Activated T-cell treated with anti-CD3 and anti-CD28 coated beads for 1 hour (primary cell): ENCODE measurements at places on chromosomes 4 and X.

DNA sequence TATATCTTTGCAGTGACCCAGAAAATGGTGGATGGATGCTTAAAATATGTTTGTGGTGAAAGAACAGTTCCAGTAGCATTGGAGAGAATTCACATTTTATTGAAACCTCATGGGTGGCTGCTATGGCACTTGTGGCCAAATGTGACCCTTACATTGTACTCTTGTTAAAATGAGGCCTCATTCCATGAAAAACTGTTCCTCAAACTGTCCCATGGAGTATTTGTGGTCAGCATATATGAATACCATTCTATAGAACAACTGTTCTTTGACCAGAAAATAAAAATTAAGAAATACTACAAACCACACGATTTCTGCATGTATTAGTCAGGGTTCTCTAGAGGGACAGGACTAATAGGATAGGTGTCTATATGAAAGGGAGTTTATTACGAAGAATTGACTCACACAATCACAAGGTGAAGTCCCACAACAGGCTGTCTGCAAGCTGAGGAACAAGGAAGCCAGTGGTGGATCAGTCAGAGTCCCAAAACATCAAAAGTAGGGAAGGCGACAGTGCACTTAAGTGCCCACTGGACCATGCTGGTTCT is 35.1 kb downstream of the GEMIN8 start:
- no peak for DNase-seq

GRCh38 chrX:150958177-150958576 is 25.0 kb upstream of the HMGB3 start:
- DNase-seq: no peak

DNA sequence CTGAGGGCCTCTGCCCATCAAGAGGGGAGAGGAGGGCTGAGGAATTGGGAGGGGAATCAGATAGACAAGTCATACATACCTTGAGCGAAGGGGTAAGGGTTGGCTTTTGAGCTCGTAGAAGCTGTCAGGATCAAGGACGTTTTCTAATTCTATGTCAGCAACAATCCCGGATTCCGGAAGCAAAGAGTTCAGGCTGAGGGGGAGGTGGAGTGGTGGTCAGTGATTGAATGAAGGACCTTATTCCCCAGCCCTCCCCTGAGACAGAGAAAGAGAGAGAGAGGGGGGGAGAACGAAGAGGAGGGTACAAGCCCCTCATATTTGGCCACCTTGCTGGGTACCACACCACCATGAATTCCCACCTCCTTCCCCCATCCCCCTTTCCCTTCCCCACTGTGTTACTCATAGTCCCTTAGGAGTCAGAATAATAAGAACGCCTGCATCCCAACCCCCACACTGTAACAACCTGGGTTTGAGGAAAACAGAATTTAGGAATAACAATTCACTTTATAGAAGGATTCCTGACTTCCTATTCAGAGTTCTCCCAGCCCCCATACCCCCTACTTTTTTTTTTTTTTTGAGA is 2.7 kb downstream of the TFE3 start:
- no peak for DNase-seq

DNA sequence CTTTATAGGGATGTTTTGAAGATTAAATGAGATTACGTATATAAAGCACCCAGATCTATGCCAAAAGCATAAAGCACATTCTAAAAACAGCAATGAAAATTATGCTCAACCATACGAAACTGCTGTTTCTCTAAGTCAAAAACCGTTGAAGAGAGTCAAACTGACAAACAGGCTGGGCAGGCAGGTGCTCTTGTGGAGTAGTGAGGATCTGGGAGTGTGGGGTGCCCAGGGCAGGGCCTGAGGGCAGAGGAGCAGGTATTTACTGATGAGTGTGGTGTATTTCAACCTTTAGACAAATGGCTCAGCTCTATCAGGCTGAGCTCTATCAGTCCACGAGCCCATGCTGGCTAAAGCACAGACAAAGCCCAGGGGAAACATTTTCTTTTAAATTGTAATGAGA is 40.4 kb downstream of the RELL1 start:
- no peak for DNase-seq

GRCh38 chr4:86788826-86789225 is 60.4 kb downstream of the SLC10A6 start:
- no peak for DNase-seq

GRCh38 chr4:8594097-8595038 is 1.8 kb downstream of the CPZ start:
- DNase-seq: no peak

DNA sequence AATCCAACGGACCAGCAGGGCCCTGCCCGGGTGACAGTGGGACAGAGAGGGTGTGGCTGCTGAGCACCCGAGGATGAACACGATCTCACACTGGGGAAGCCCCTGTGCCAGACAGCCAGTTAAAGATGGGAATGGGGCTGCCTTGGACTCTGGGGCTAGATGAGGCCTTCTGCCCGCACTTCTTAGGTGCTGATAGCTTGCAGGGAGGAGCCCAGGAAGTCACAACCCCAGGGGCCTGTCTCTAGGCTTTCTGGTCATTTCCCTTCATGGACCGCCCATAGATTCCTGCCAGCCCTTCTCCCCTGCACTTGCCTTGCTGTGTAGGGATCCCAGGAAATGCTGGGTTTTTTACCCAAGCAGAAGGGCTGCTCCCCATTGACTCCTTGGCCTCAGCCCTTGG is 6.2 kb downstream of the ZNF275 start:
- DNase-seq: no peak
